ENCODE measurements at places on chromosomes 6 and 20.

DNA sequence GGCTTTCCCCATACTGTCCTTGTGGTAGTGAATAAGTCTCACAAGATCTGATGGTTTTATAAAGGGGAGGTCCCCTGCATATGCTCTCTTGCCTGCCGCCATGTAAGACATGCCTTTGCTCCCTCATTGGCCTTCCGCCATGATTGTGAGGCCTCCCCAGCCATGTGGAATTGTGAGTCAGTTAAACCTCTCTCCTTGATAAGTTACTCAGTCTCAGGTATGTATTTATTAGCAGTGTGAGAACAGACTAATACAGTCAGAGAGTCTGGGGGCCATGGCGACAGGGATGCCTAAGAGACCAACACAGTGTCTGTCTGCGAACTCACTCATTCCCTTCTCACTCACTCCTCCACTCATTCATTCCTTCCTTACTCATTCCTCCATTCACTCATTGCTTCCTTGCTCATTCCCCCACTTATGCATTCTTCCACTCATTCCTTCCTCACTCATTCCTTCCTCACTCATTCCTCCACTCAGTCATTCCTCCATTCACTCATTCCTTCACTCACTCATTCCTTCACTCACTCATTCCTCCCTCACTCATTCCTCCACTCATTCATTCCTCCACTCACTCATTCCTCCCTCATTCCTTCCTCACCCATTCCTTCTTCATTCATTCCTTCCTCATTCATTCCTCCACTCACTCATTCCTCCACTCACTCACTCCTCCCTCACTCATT, 137.5 kb upstream of the AGPAT4 start:
- DNase-seq, result no peak

- DNase-seq, result no peak
These were observed 59.4 kb upstream of the BTN3A2 start for GRCh38 chr6:26305641-26305969.

DNA sequence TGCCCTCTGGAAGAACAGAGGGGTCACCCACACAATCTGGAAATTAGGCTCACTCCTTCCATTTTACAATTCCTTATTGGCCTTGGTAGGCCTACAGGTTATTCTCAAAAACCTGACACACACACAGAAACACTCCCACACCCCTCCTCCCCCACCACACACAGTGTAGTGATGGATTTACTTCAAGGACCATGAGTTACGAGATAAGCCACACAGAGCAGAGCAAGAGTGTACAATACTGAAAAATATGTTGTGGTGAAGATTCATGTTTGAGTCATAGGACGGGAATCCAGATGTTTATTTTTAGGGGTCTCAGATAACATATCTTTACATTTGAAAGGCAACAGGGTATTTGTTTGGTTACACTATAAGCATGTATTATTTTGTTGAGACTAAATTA, 291.9 kb downstream of the PLCB1 start:
- DNase-seq, result no peak

GRCh38 chr6:43716099-43716498, 28.5 kb upstream of the MRPS18A start:
- DNase-seq, result no peak

Data from foreskin melanocyte (primary cell).